ENCODE measurements at places on chromosomes 12 and 14.

DNA sequence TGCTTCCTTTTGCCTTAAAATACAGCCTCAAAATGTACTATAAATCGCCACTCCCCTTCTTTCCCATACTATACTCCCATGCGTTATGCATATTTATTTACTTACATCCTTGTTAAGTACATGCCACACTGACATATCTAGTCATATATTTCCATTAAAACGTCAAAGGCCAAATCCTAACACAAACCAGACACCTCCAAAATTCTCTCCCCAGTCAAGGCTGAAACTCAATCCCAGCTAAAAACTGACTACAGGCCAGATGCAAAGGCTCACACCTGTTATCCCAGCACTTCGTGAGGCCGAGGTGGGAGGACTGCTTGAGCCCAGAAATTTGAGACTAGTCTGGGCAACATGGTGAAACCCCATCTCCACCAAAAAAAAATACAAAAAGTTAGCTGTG is 5.7 kb upstream of the CAND1 start:
- no peak for DNase-seq

GRCh38 chr12:12099102-12099501 is 28.4 kb downstream of the BCL2L14 start:
- no peak for DNase-seq

DNA sequence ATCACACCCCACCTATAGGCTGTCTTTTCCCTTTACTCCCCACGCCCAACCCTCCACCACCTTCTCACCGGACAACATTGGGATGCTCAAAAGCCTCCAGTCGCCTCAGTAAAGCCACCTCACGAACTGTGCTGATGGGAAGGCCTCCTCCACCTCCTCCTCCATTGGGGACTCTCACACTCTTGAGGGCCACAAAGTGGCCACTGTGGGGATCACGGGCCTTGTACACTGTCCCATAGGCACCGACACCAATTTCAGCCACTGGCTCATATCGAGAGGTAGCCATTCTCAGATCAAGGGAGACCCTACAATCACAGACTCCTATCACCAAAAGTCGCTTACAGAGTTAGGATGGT is 700 bp downstream of the CDK4 start:
- DNase-seq = no peak

- no peak for DNase-seq
Observed at GRCh38 chr12:72368719-72369422, 96.7 kb downstream of the TRHDE start.

DNA sequence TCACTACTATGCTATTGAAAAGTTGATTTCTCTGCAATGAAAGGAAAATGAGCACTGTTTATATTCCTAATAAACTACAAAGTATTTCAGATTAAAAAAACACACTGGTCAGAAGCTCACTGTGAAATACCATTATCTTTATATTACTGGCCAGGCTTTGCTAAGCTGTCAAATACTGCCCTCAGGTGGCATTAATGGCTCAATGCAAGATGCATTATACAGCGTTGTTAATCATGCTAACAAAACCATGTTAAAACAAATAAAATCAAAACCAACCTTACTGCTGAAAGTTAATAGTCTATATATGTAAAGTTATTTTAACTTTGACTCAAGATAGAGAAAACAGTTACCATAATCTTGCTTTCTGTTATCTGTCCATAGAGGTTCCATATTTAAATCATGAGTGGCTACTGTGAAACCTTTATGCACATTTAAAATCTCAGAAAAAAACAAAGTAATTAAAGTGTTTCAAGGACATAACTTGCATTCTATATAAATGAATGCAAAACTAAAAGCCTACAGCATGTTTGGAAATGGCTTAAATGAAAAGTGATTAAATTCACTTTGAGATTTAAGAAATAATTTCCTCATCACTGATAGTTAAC is 121.7 kb downstream of the RALGAPA1 start:
- no peak for DNase-seq

DNA sequence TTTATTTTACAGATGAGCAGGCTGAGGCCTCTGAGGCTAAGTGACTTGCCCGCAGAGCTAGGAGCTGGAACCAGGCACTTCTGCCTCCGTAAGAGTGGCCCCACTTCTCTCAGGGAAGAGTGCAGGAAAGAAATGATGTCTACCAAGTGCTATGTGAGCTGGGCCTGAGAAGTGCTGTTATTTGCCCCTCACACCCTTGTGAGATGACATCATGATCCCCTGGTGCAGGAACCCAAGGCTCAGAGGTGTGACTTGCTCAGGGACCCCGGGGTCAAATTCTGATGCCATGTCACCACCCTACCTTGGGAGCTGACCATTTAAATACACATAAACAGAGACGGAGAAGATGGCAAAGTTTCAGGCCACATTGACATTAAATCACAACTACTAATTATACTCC is 63.7 kb upstream of the DDX11 start:
- no peak for DNase-seq

GRCh38 chr12:63079791-63080502 is 71.1 kb downstream of the AVPR1A start:
- no peak for DNase-seq

DNA sequence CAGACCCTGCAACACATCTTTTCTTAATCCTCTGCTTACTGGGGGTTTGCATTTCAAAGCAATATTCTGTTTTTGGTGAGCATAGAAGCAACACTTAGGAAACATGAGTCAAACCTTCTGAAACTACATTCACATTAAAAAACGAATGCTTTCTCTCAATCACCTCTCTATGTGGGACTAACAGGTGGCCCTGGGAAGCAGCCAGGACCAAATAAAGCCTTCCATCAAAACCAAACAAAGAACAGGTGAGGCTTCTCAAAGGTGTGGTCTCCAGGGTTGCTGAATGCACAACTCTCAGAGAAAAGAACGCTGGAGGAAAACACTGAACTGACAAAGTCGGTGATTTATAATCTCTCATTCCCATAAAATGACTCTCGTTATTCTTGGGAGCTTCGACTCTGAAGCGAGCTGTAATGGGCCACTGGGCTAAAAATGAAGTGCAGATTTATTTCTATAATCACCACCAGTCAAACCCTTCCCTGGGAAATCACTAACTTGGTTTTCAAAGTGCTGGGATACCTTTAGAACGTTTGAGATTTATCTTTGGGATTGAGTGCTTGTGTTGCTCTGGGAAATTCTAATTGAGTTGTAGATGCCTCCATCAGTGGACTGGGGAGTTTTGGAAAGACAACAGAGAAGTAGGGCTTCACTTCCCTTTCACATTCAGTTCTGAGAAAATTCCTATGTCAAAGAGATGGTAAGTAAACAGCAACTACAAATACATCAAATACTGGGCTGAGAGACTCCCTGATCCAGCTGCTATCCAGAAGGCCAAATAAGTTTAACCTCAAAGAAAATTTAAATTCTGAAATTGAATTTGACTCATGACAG is 262.0 kb upstream of the TMPO start:
- DNase-seq = no peak

- DNase-seq = no peak
Observed at GRCh38 chr14:91925001-91925726, 22.3 kb downstream of the FBLN5 start.

DNA sequence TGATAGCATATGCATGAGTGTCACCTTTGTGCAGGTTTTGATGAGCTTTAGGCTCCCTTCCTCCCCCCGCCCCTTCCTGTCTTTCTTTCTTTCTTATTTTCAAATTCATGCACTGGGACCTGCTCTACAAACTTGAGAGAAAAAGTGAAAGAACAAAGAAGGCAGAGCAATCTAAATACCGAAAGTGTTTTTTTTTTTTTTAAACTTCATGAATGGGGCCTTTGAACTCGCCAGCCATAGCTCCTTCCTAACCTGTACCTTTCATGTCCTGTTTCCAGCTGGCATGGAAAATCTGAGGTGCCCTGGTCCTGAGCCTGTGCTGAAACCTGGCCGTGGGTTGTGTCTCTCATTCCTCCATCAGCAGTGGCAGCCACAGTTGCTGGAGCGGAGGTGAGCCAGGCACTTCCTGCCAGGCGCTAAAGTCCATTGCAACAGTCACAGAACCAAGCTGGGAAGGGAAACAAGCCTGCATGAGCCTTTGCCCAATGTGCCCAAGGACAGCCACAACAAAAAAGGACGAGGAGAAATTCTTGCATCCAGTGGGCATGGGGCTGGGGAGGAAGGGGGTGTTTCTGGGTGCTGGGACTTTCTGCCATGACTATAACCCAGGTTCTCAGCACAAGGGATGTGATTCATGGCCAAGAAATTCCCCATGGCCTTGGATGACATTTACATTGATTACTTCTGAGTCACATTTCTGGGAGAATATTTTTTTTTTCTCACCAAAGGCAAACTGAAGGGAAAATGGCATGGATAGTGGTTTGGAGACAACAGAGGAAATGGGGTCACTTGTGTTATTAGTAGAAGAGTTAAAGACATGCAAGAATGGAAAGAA is 102.7 kb downstream of the TMEM30B start:
- no peak for DNase-seq

DNA sequence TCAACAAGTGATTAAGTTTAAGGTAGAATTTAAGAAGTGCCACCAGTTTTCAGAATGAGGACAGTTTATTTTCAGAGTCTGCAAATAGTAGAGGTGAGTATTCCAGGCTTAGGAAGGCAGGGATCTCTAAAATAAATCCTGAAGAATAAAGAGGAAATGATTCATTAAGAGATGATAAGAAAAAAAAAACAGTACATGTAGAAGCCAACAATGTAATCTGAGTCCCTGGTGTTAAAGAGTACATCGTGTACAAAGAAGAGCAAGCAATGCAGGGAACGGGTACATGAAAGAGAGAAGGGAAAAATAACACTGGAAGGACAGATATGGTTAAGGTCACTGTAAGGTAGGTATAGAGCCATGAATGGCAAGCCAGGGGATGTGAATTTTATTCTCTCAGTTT is 95.2 kb upstream of the FOXG1 start:
- no peak for DNase-seq

DNA sequence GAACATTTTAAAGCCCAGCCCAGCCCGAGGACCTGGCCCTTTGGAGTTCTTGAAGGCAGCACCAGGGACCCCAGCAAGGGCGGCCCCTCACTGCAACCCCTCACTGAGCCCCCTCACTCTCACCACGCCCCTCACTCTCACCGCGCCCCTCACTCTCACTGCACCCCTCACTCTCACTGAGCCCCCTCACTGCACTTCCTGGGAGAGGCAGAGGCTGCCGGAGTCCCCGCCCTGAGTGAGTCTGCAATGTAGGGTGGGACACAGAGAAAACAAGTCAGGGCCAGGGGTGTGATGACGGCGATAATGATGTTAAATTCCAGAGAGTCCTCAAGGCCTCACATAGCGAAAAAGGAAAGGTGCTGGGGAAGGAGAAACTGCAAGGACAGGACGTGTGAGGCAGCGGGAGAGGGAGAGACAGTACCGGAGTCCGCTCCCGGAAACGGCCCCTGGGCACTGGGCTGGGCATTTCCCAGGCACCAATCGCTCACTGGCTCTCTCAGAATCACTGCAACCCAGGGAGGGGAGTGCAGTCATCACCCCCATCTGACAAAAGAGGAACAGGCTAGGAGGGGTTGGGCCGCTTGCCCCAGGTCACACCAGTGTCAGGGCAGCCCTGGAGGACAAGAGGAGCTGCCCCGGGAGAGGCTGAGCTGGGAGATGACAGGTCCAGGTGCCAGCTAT is 24.9 kb downstream of the CCDC88C start:
- DNase-seq = no peak

GRCh38 chr14:65349100-65349499 is 63.4 kb upstream of the FUT8 start:
- no peak for DNase-seq

- no peak for DNase-seq
Observed at GRCh38 chr14:54652188-54652587, 85.3 kb downstream of the SAMD4A start.

DNA sequence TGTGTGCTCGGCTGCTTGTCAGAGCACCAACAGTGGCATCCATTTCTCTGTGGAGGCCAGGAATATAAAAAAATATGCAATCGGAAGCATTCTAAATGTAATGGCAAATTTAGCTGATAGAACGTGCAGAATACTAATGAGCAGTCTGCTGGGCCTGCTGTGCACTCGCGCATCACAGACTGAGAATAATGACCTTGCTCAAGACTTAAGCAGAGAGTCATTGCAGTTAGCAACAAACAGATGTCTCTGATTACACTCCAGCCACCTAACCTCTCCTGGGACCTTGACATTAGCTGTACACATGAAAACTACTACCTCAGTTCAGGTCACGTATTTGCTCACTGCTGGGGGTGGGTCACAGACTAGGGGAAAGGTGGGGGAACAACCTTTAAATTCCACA is 269.2 kb upstream of the DAAM1 start:
- no peak for DNase-seq

GRCh38 chr12:121992059-121992879 is 29.4 kb upstream of the BCL7A start:
- peak; percentile 36 for DNase-seq

DNA sequence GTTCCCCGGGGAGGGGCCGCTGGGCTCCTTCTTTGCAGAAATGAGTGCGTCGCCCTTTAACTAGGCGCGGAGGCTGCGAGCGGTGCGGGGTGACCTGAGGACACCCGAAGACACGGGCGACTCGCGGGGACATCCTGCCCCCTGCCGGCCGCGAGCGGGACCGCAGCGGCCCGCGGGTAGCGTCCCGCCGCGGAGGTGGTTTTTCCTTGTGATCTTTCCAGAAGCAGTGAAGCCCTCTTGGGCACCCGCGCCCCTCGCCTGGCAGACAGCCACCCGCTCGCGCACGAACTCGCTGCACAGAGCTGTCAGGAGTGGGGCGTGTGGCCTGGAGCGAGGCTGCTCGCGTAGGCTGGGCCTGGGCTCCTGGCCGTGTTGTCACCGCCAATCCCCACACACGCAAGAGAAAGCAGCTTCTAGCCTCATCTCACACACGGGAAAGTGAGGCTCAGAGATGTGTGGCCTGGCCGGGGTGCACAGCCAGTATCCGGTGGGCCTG is 67.2 kb downstream of the DIO3 start:
- peak; percentile 69 for DNase-seq

- no peak for DNase-seq
Observed at GRCh38 chr12:1833596-1834028, 13.2 kb downstream of the LRTM2 start.

DNA sequence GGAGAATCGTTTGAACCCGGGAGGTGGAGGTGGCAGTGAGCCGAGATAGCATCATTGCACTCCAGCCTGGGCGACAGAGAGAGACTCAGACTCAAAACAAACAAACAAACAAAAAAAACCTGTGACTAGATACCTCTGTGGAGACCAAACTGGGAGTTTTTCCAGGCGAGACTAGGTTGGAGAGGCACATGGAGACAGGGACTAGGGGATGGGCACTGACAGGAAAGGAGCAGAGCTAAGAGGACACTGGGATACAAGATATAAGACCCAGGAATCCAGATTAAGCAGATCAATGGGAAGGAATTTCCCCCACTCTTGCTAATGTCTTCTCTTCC is 4.7 kb upstream of the ITGA5 start:
- DNase-seq = no peak

- no peak for DNase-seq
Observed at GRCh38 chr14:101855958-101856357, 94.4 kb downstream of the PPP2R5C start.

GRCh38 chr12:112590281-112590680 is 171.5 kb downstream of the PTPN11 start:
- DNase-seq = no peak

- no peak for DNase-seq
Observed at GRCh38 chr14:49545716-49546115, 40.5 kb downstream of the RPS29 start.

GRCh38 chr12:47768323-47768811 is 4.7 kb upstream of the SLC48A1 start:
- DNase-seq = no peak
